SK-N-SH (cell line): ENCODE measurements at places on chromosomes 6 and 20. TPM values are rescaled to one million over a fixed set of nuclear protein-coding genes. Genes with fewer than 3 reads are reported as not detected.

GRCh38 chr20:9136114-9136513 lies 67.2 kb downstream of the PLCB4 start:
- H3K27me3 ChIP-seq, result no peaks in the 10 kb centered on the region
- H3K4me3 ChIP-seq, result no peak overlapping the region
- no peaks in the 10 kb centered on the region for H3K36me3 ChIP-seq

DNA sequence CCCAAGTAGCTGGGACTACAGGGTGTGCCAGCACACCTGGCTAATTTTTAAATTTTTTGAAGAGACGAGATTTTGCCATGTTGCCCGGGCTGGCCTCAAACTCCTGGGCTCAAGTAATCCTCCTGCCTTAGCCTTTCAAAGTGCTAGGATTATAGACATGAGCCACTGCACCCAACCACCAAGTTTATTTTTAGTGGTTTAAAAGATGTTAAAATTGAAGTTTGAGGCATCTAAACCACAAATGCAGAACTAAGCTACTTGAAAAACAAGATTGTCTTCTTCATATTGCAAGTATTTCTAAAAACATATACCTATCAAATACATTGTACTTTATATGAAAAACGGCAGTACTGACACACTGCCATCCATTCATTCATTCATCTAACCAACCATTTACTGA lies 31.6 kb downstream of the WASF1 start:
- H3K36me3 ChIP-seq, result no peaks in the 10 kb centered on the region
- H3K4me3 ChIP-seq, result no peak overlapping the region
- no peak for DNase-seq
- no peaks in the 10 kb centered on the region for H3K27me3 ChIP-seq
- H3K4me1 ChIP-seq, result no peaks in the 10 kb centered on the region

DNA sequence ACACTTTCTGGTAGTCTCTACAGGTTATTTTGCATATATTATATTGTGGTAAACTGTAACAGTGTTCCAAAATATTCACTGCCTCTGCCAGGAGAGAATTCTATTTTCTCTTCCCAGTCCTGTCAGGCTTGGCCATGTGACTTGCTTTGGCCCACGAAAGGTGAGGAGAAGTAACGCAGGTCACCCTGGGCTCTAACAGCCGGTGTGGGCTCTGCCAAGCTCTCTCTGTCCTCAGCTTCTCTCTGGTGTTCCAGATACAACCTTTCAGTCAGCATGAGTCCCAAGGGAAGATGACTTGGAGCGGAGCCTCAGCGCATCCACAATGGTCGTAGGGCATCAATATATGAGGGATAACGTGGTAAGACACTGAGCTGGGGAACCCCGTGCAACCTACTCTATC lies 113.0 kb upstream of the RREB1 start:
- no peaks in the 10 kb centered on the region for H3K27me3 ChIP-seq
- H3K27ac ChIP-seq, result no peak overlapping the region
- H3K4me3 ChIP-seq, result no peak overlapping the region
- H3K4me1 ChIP-seq, result no peaks in the 10 kb centered on the region

Gene PROCR
- 23.5 and 29.5 TPM in 2 replicates for polyA plus RNA-seq

GRCh38 chr20:18388860-18389259 lies 78.0 kb downstream of the DZANK1 start:
- no peak for DNase-seq
- no peaks in the 10 kb centered on the region for H3K4me1 ChIP-seq
- H3K36me3 ChIP-seq, result no peaks in the 10 kb centered on the region
- H3K27ac ChIP-seq, result no peak overlapping the region
- no peaks in the 10 kb centered on the region for H3K27me3 ChIP-seq

GRCh38 chr6:138235205-138235604 lies 16.9 kb upstream of the PBOV1 start:
- H3K4me1 ChIP-seq, result no peaks in the 10 kb centered on the region
- no peaks in the 10 kb centered on the region for H3K27me3 ChIP-seq
- H3K36me3 ChIP-seq, result no peaks in the 10 kb centered on the region
- no peak overlapping the region for H3K27ac ChIP-seq

- no peaks in the 10 kb centered on the region for H3K27me3 ChIP-seq
- peaks cover 3% of the 10 kb centered on the region for H3K36me3 ChIP-seq
- DNase-seq, result no peak
- peak overlapping the region; percentile 61 for H3K4me3 ChIP-seq
- peaks cover 5% of the 10 kb centered on the region; the same call in 1 of the 2 replicates for H3K4me1 ChIP-seq
Observed at GRCh38 chr6:136822046-136822375, 381 bp upstream of the PEX7 start.

Gene PTCHD4
- polyA plus RNA-seq, result 4.0 and 5.1 TPM in 2 replicates

Gene BPIFA1
- not detected in 2 replicates for polyA plus RNA-seq

Gene PTK7
- polyA plus RNA-seq, result 93.7 and 105 TPM in 2 replicates

GRCh38 chr6:133099573-133099972 lies 141.6 kb upstream of the EYA4 start:
- peaks cover 19% of the 10 kb centered on the region; the same call in 1 of the 2 replicates for H3K4me1 ChIP-seq
- H3K27me3 ChIP-seq, result no peaks in the 10 kb centered on the region
- H3K36me3 ChIP-seq, result no peaks in the 10 kb centered on the region
- H3K4me3 ChIP-seq, result no peak overlapping the region

DNA sequence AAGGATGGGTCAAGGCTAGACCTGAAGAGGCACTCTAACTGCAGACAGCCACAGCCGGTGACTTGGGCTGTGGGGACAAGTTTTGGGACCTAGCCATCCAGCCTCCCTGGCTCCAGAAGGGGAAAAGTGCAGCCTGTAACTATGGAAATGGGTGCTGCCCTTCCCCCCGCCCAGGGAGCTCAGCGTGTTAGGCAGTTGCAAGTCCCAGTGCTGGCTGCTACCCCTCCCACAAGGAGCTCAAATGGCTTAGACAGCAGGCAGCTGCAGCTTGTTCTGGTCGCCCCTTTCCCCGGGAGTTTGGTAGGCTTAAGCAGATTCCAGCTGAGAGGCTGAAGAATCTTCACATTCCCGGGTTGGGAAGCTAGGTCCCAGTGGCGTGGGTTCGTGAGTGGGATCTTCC lies 162.6 kb downstream of the FAM83B start:
- no peaks in the 10 kb centered on the region; the same call in 1 of the 2 replicates for H3K27me3 ChIP-seq
- no peaks in the 10 kb centered on the region for H3K36me3 ChIP-seq
- no peaks in the 10 kb centered on the region for H3K4me1 ChIP-seq

Gene FAXC
- polyA plus RNA-seq, result 9.0 and 9.1 TPM in 2 replicates

DNA sequence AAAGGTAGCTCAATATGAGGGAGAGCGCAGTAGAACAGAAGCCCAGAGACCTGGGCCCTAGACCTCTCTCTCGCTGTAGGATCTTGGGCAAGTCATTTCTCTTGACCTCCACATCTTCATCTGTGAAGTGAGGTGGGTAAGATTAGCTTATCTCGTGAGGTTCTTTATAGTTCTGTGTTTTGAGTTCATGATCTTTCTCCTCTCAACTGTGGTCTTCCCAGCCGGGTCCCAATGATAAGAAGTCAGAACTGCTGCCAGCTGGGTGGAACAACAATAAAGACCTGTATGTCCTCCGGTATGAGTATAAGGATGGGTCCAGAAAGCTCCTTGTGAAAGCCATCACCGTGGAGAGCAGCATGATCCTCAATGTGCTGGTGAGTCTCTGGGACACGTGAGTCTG lies 6.9 kb downstream of the PSMF1 start:
- DNase-seq, result no peak
- no peak overlapping the region for H3K27ac ChIP-seq
- peaks cover 53% of the 10 kb centered on the region for H3K36me3 ChIP-seq
- no peaks in the 10 kb centered on the region for H3K27me3 ChIP-seq
- no peak overlapping the region for H3K4me3 ChIP-seq

DNA sequence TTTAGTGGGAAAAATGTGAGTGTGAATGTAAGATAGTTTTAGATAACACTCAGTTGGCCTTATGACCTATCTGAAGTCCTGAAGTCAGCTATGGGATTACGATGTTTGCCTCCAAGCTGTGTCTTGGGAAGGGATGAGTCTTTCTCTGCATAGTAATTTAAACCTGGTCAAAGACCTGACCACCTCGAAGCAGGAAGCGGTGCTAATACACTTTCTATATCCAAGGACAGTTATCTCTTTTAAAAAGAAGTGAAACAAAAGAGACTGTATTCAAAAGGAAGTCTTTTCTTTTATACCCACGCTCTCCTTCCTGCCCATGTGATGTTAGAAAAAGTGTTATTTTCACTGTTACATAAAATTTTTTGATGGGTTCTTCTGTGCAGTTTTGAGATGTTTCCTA lies 94.9 kb downstream of the JARID2 start:
- H3K27me3 ChIP-seq, result no peaks in the 10 kb centered on the region
- no peak overlapping the region for H3K27ac ChIP-seq
- no peak overlapping the region for H3K4me3 ChIP-seq
- H3K4me1 ChIP-seq, result peaks cover 25% of the 10 kb centered on the region; the same call in 1 of the 2 replicates

DNA sequence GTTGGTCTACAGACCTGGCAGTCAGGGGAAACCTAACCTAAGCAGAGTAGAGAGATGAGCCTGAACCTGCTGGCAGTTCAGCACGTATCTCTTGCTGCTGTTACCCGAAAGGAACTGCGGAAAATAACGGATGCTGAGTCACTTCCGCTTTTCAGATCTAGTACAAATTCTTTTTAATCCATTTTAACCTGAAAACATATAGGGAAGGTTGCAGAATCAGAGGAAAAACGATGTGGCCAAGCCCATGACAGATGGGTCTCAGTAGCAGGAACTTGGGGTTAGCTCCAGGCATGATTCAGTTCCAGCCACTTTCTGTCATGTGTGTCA lies 351.9 kb upstream of the PRND start:
- no peaks in the 10 kb centered on the region for H3K4me1 ChIP-seq
- H3K27ac ChIP-seq, result peak overlapping the region; percentile 64
- no peak for DNase-seq
- H3K27me3 ChIP-seq, result no peaks in the 10 kb centered on the region
- no peaks in the 10 kb centered on the region for H3K36me3 ChIP-seq

Gene MDN1
- 8.5 and 8.9 TPM in 2 replicates for polyA plus RNA-seq

Gene VPS52
- polyA plus RNA-seq, result 74.0 and 90.7 TPM in 2 replicates
